BE2C (cell line): ENCODE measurements at places on chromosomes 3 and 15.

- peak; percentile 50 for DNase-seq
Measured at GRCh38 chr15:29090617-29091466, 178.8 kb downstream of the NSMCE3 start.

- no peak for DNase-seq
Measured at GRCh38 chr3:19811689-19812088, 122.3 kb downstream of the EFHB start.

- DNase-seq: no peak
Measured at GRCh38 chr3:108887777-108888176, 65.2 kb downstream of the TRAT1 start.

DNA sequence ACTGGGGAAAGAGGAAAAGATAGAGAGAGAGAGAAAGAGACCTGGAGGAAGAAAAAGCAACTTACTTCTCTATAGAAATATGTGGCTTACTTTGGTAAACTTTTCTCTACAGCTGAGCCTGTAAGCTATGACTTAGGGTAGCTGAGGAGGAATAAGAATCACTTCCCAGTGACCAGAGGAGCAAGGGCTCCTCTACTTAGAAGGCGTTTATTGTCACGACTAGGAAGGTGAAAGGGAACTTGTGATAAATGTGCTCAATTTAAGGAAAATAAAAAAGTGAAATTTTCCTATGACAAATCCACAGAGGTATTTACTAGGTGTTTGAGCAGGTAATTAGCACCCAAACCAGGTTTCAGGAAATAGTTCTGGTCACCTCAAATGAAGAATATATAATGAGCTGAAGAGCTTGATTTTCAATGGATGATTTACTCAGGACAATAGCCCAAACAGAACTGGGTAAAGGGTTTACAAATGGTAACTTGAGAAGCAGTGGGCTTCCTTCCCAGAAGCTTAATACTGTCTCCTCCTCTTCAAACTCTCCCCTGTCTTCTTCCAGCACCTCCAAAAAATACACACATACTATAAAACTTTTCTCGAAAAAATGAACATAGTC, 46.1 kb downstream of the SOX2 start:
- DNase-seq: no peak

DNA sequence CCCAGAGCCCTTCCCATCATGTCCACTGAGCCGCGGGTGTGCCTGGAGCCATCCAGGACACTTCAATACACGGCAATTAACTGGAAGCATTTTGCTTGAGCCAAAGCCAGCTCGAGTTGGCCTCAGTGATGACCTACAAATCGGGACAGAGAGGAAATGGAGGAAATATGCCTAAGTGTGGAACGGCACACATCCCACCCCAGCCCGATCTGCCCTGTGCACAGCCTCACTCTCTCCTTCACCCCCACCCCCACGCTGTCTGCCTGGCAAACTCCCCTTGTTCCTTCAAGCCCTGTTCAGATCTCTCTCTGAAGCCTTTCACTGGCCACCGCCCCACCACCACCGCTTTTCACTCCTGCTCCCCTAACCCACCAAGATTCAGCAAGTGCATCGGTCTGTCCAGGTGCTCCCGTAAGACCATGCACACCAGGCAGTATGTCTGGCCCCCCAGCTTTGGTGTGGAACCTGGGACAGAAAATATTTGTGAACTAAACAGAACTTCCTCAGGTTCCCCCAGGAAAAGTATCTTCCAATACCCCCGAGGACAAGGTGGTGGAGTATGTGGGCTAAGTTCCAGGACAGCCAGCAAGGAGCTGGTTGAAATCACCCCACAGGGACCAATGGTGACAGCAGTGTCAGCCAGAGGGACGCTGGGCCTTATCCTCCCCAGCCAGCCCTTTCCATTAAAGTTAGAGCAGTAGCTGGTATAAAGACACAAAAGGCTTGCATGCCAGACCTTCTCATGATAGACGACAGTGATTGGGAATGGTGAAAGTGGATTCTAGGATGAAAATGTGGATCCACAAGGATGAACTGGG, 83.7 kb downstream of the VGLL4 start:
- no peak for DNase-seq

- peak; percentile 50 for DNase-seq
Measured at GRCh38 chr15:93088981-93089726, at the start of gene RGMA. RGMA (minus strand) TSS chr15:93089211; CDS start chr15:93088932, 279 bp downstream.

DNA sequence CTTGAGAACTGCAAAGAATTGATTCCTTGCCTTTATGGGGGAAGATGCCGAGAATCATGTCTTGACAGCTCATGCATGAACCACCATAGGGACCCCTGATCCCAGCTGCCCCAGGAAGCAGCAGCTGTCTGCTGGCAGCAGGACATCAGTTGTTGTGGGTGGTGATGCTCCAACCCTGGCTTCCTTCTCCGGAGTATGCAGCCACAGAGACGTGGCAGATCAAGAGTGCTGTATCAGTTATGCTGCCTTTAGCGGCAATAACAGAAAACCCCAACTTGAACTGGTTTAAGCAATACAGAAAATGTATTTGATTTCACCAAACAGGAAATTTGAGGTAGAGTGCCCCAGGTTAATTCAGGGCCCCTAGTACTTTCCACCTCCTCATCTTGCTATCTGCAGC, 92.2 kb upstream of the TNFAIP8L3 start:
- no peak for DNase-seq

GRCh38 chr3:52705688-52706686, at the start of the genes GLT8D1 and SPCS1:
GLT8D1 (minus strand) TSS chr3:52705791; CDS start chr3:52700460, 5,331 bp downstream.
SPCS1 (plus strand) TSS chr3:52706106; CDS start chr3:52706247, 141 bp downstream.
- DNase-seq: peak; percentile 81

DNA sequence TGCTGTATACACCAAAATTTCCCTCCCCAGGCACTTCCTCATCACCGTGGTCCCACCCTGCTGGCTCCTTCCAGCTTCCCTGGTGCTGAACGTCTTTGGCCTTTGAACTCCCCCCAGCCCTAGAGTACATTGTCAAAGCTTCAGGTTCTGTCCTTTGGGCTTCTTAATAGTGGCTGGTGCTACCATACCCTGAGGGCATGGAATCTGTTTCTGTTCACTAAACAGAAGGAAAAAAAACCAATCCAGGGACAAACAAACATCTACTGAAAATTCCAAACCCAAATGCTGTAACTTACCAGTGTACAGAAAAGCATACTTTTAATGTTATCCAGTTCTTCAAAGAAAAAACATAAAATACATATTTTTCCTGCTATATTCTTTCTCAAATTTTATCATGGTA, 148.7 kb downstream of the MYLK start:
- DNase-seq: no peak

GRCh38 chr3:132247211-132247610, 70.0 kb upstream of the ACP3 start:
- DNase-seq: no peak

GRCh38 chr3:50624634-50625033, 7.7 kb downstream of the MAPKAPK3 start:
- DNase-seq: no peak

- DNase-seq: no peak
Measured at GRCh38 chr15:69613988-69614387, 161.4 kb downstream of the RPLP1 start.

GRCh38 chr15:39788108-39788507, 5.5 kb upstream of the FSIP1 start:
- no peak for DNase-seq

DNA sequence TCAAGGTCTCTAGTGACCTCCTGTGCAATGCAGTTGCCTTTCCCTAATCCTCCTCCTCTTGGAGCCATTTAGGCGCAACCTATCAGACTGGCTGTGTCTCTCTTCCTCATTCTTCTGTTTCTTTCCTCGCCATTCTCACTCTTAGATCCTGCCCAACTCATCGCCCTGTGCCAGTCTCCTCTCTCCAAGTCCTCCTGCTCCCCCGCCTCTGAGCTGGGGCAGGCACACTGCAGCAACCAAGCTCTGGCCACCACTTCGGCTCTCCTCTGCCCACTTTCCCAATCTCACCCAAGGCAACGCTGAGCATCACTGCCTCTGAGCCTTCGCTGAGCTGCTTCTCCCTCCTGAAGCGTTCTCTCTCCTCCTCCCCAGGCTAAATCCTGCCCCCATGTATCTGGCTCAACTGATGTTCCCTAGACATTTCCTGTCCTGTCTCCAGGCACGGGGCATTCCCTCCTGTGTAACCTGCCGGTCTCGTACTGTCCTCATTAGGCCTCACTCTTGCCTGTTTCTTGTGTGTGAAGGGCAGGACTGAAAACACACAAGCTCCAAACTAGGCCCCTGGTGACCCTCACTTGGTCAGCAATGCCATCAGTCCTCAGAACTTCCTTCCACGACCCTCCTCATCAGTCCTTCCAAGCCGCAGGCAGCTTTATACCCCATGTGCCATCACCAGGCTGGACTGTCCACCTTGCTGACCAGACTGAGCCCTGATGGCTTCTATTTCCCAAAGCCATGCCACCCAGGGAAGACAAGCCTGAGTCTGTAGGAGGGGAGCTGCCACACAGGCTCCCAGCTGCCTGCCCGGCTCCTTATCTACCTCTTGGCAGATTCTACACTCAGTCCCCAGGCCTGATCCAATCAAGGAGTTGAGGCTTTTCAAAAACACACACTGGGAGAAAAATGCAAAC, 85.6 kb downstream of the SEC22A start:
- no peak for DNase-seq

DNA sequence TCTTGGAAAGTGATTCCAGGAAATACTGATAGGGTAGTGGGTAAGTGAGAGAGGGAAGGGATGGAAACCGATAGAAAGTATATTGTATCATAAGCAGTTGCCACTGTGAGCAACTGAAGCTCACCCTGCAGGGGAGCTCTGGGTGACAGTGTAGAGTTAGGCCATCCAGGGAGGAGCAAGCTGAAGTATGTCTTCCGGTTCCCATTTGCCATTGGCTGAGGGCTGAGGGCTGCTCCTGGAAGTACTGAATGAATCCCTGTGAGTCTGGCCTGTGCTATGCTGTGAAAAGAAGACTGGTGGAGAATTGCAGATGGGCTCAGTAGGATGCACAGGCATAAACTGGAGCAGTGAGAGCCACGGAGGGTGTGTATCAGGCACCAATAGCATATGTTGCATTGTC, 348.3 kb downstream of the MFSD1 start:
- DNase-seq: no peak

DNA sequence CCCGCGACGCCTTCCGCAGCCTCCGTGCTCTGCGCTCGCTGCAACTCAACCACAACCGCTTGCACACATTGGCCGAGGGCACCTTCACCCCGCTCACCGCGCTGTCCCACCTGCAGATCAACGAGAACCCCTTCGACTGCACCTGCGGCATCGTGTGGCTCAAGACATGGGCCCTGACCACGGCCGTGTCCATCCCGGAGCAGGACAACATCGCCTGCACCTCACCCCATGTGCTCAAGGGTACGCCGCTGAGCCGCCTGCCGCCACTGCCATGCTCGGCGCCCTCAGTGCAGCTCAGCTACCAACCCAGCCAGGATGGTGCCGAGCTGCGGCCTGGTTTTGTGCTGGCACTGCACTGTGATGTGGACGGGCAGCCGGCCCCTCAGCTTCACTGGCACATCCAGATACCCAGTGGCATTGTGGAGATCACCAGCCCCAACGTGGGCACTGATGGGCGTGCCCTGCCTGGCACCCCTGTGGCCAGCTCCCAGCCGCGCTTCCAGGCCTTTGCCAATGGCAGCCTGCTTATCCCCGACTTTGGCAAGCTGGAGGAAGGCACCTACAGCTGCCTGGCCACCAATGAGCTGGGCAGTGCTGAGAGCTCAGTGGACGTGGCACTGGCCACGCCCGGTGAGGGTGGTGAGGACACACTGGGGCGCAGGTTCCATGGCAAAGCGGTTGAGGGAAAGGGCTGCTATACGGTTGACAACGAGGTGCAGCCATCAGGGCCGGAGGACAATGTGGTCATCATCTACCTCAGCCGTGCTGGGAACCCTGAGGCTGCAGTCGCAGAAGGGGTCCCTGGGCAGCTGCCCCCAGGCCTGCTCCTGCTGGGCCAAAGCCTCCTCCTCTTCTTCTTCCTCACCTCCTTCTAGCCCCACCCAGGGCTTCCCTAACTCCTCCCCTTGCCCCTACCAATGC, 2.0 kb downstream of the ISLR start:
- DNase-seq: peak; percentile 23

DNA sequence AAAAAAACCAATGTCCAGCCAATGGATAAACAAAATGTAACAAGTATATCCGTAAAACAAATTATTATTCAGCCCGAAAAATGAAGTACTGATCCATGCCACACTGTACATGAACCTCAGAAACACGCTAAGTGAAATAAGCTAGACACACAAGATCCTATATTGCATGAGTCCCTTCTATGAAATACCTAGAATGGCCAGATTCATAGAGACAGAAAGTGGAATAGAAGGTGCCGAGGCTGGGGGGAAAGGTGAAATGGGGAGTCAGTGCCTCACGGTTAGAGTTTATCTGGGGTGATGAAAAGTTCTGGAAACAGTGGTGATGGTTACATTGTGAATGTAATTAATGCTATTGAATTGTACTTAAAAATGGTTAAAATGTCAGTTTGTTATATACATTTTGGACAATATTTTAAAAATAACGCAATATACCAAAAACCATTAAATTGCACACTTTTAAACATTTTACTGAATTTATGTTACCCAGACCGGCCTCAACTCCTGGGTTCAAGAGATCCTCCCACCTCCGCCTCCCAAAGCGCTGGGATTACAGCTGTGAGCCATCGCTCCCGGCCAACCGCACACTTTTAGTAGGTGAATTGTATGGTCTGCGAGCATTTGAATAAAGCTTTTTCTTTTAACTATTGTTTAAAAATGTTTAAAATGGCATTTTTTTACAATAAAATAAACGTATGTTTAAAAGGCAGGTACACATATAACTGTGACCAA, 2.1 kb downstream of the RNF168 start:
- DNase-seq: peak; percentile 21

DNA sequence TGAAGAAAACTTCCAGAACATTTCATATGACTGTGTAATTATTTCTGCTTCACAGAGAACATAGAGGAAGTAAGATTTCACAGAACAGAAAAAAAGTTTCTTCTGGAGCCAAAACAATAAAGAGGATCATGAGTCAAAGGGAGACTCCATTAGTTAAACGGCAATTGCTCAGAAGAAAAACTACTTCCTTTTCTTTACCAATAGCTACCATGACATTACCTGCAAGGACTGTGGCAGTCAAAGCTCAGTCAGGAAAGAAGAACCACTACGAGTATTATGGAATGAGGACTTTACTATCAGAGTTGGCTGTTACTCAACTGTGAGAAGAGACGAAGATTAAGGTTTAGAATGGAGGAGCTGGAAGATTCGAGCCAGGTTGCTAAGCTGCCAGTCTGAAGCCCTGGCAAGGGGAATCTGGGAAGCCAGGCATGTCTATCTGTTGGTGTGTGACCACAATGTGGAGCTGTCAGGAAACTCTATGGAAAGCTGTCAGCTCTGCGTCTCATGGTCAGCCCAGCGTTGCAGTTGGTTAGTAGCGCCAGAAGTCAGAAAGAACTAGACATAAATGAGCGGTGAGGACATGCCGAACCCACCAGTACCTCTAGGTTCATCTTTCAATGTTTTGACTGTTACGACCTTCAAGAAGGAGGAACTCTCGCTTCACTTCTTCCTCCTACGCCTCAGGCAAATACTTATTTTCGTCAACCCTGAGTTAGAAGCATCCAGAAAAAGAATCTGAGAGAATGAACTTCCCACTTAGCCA, 604.3 kb downstream of the FGF12 start:
- DNase-seq: no peak
